ENCODE measurements at places on chromosomes 2 and 18.

- no peak for DNase-seq
These were observed 73.4 kb upstream of the TEX51 start for GRCh38 chr2:126825316-126825715.

GRCh38 chr2:21263622-21264021, 139.9 kb downstream of the TDRD15 start:
- DNase-seq: peak; percentile 89

- DNase-seq: no peak
These were observed 52.3 kb downstream of the THOC1 start for GRCh38 chr18:215448-216010.

DNA sequence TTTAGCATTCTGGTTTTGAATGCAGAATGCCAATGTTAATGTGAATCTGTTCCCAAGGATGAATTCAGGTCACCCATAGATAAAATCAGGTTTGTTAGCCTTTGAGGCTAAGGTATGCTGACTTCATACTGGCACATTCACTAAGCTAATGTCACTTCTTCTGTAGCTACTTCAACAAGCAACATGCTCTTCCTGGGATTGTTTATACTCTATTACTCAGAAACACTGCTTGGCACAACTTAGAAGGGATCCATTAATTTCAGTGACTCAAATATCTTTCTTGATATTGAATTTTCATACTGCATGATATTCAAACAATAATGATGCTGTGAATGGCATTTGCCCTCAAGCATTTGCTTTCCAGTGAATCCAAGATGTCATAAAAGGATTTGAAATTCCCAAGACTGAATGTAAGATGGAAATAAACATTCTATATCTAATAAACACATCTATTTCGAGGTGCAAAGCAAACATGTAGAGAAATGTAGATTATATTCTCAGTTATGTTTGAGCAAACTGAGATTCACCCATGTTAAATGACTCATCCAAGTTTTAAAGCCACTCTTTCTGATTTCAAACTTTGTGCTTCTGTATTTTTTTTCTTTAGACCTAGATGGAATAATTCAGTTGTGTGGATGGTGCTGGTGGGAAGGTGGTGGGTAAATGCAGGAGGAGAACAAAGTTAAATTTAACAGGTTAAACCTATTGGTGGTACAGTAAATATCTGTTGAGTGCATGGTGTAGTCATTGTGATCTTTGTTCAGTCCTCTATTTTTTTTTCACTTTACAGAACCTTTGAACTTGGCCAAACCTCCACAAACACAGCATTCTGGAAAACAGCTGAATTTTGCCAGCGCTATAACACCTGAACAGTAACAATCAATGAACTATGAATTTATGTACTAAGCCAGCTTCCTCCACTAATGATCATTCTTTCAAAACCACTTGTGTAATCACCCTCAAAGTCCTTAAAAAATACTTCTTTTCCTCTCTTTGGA, 162.1 kb upstream of the XIRP2 start:
- no peak for DNase-seq

DNA sequence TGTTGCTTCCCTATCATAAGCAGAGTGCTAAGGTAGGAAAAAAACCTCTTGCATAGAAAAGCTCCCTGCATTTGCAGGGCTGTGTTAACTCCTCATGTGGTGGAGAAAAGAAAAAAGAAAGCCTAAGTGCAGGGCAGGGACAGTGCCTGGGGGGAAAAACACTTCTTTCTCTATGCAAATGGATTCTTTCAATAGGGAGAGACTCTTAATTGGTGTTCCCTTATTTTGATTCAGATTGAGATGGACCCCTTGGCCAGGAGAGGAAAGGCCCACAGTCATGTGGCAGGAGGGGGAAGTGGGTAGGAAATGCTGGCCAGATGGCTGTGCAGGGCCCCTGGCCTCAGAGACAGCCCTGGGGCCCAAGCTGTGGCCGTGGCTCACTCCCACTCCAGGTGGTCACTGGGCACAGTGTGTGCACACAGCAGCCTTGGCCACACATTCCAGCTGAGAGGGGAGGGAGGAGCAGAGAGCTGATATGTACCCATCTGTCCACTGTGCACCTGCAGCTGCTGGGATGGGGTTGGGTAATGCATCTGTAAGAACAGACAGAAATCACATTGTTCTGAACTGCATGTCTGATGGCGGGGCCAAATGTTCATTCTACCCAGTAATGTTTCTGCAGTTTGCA, 410.4 kb downstream of the DSC3 start:
- DNase-seq: no peak

- DNase-seq: peak; percentile 61
These were observed 2.4 kb downstream of the AGAP1 start for GRCh38 chr2:235496239-235496621.

- DNase-seq: no peak
These were observed 101.3 kb downstream of the LRP2 start for GRCh38 chr2:169260846-169261642.

DNA sequence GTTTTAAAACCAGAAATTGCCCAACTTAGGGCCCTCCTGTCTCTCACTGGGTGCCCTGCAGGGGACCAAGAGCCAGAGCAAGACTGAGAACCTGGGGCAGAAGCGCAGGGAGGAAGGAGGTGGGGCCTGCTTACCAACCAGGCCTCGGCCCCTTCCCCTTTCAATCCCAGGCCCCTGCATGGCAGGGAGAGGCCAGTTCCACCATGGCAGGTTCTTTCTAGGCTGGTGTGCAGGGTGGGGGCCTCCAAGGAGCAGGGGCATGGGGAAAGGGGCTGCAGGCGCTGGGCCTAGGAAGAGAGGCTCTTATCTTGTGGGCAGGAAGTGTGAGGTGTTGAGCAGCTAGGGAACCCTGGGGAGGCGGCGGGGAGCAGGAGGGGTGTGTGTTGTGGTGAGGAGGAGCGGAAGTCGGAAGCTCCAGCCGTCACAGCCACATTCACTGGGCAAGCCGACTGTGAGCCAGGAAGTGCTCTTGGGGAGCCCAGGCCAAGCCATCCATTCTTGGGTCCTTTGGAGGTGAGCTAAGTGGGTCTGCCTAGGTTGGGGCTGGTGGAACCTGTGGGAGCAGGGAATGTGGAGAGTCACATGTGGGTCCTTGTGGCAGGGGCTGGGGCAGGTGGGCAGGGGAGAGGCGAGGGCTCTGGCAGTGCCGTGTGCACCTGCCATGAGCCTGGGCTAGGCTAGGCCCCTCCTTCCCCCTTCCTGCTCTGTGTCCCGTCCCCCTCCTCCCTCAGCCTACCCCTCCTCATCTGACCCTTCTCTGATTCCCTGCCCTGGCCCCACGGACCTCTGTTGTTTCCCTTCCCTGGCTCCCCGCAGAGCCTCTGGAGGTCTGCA, at the start of gene PSD4:
TSS of gene PSD4 (plus strand) at position 430 of the 834 bp plus-strand sequence. CDS start 8,486 bp downstream, outside the sequence.
- no peak for DNase-seq

All from head of caudate nucleus (tissue), 42 donors.